Astrocyte (in vitro differentiated cells and primary cell): ENCODE measurements at places on chromosomes 1 and 21.

GRCh38 chr1:36650200-36651065 is 167.7 kb upstream of the CSF3R start:
- peak; percentile 4 for DNase-seq

- DNase-seq: no peak
Measured at GRCh38 chr1:212515329-212515760, 82.6 kb downstream of the NENF start.

DNA sequence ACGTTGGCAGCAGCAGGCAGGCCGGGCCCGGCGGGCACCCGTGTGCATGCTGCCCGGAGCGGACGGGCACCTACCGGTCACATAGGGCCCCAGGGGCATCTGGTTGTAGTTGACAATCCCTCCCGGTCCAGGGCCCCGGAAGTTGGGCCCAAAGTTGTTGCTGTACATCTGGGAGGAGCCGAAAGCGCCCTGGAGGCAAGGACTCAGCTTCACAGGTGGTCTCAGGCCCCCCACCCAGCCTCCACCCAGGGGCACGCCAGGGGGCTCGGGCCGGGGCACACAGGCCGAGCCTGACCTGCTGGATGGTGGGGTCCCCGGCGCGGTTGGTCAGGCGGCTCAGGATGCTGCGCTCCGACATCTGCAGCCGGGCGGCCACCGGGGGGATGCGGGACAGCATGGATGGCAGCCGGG is 60.6 kb downstream of the KCNAB2 start:
- no peak for DNase-seq

- no peak for DNase-seq
Measured at GRCh38 chr1:115283681-115284146, 54.3 kb downstream of the NGF start.

GRCh38 chr1:27886744-27887143 is 14.4 kb downstream of the THEMIS2 start:
- no peak for DNase-seq

GRCh38 chr1:155174324-155175280 is 953 bp downstream of the TRIM46 start:
- DNase-seq: no peak

DNA sequence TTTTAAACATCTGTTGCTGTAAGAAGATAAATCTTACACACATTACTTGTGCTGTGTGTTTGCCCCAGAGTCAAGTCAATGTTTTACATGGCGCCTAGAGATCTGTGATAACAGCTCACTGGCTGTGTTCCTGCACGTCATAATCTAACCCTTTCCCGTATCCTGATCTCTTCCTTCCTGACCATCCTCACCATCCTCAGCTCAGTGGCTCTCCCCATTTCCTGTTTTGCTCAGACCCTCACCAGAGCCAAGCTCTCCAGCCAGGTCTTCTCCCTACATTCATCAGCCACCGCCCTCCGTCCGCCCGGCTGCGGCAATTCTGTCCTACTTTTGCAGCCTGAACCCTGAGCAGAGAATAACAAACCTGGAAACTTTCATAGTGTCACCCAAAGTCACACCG is 824.7 kb downstream of the USP25 start:
- no peak for DNase-seq

GRCh38 chr1:193183019-193183627 is 3.3 kb downstream of the B3GALT2 start:
- DNase-seq: peak; percentile 20

DNA sequence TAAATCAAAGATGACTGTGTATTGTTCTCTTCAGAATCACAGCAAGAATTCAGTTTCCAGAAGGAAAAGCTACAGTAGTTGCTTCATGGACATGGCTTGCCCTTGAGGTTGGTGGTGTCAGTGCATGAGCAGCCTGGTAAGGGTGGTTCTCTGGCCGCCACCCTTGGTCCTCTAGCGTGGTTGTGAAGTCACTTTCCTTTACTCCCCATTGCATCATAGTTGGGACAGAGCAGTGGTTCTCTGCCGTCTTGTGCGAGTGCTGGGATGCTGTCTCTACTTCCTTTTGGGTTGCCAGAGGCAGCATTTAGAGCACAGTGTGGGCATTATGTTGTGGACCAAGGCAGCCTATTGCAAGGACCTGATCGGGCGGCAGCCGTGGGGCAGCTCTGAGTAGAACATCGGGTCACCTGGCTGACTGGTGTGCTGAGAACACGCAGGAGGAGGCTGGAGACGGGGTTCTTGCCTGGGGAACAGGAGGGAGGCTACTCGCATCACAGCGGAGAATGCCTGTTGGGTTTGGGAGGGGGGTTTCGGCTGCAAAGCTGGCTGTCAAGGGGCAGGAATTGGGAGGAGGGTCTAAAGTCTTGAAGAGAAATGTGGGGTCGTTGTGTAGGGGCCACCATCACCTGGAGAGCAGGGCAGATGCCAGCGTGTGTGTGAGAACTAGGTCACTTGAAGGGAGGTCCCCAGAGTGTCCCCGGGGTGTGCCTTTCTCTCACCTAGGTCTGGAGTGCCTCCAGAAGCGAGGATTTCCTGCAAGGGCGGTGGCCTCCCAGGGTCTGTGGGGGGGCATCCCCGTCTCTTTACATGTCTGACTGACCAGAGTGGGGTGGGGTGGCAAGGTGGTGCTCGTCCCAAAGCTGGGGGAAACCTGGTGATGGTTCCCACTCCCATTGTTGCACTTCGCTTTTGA is 6.3 kb downstream of the ARF1 start:
- DNase-seq: no peak

GRCh38 chr1:160251687-160252526 is 10.4 kb downstream of the DCAF8 start:
- peak; percentile 43 for DNase-seq

DNA sequence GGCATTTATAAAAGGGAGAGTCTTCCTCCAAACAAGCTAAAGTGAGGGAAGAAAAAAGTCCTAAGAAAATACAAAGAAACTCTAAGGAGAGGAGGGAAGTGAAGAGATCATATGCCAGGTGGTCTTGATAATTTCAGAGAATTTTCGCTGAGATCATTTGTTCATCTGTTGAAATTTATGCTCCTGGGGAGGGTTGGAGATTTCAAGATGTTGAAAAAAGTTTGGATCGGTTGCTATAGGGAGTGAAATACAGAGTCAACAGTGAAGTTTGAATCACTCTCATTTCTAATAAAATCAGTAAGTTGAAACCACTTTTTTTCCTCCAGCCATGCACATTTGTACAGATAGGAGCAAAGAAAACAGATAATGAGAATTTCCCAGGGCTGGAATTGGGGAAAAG is 299.1 kb upstream of the ADAMTS5 start:
- no peak for DNase-seq

DNA sequence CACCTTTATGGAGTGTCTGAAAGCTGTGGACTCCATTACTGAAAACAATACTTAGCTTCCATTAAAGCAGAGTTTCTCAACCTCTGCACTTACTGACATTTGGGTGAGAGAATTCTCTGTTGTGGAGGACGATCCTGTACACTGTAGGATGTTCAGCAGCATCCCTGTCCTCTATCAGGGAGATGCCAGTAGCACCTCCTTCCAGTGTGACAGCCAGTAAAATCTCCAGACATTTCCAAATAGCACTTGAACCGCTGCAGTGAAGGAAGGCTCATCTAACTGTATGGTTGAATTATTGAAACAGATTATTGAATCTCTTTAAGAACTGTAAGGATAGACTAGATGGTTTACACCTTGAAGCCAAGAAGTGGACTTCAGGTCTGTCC is 3.1 kb downstream of the PRDM2 start:
- no peak for DNase-seq

DNA sequence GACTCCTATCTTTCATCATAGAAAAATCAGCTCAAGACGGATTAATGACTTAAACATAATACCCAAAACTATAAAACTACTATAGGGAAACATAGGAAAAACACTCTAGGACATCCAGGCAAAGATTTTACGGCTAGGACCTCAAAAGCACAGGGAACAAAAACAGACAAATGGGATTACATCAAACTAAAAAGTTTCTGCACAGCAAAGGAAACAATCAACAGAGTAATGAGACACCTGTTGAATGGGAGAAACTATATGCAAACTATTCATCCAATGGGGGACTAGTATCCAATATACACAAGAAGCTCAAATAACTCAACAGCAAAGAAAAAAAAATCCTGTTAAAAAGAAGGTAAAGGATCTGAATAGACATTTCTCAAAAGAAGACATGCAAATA is 18.6 kb downstream of the NSL1 start:
- DNase-seq: no peak

GRCh38 chr1:23868557-23869016 is 497 bp upstream of the FUCA1 start:
- DNase-seq: no peak

DNA sequence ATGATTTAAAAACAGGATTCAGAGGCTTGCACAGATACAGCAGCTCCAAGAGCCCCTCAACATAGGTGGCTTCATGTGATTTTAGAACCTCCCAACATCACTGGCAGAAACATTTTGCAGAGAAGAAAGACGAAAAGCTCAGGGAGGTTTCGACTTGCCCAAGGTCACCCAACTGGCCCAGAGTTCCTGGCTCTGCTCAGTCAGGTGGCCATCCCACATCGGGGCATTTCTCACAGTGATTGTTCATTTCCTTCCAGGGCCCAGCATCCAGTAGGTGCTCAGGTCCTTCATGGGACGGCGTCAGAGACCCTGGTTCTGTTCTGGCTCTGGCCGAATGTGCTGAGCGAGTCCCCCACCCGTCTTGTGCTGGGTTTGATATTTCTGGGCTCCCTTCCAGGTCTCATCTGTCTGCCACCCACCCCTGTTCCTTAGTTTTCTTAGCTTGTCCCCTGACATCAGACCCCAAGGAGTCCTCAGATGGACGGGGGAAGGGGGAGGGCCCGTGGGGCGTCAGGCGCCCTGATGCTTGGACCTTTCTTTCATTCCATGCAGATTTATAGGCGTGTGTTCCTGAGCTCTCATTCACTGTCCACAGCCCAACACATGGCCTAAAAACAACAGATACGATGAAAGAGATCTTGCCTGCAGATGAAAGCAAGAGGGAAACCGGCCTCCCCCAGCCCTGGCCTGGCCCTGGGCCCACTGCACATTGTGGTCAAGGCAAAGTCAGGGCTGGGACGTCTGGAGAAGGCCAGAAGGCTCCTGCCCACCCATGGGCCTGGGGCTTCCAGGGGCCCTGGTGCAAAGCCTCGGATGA is 123.1 kb upstream of the ZBTB40 start:
- no peak for DNase-seq

DNA sequence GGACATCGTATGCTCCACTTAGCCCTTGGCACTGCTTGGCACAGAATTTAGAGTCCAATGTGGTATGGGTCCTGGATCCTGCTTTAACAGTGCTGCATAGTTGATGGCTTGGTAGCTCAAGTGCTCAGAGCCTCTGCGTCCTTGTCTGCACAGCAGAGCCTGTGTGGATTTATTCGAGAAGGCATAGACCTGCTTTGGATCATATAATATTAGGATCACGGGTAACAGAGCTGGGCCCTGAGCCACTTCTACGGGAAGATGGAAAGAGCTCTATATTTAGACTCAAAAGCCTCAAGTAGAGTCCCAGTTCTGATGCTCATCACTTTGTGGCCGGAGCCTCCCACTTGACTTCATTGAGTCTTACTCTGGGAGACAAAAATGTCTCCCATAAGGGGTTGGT is 164.4 kb upstream of the EDN2 start:
- no peak for DNase-seq

DNA sequence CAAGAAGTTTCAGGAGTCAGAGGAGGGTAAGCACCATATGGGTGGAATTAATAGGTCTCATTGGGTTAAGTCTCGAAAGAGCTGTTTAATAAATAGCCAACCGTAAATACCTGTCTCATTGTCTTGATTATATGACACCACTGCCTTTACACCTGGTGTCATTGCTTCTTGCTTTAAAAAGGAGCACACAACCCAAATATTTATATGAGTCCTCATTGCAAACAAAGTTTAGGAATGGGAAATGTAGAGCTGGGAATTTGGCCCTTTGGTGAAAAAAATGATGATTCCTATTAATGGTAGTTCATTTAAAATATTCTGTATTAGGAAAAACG is 2.1 kb downstream of the BACH1 start:
- DNase-seq: no peak

- DNase-seq: no peak
Measured at GRCh38 chr1:185573677-185574076, 160.5 kb upstream of the HMCN1 start.

DNA sequence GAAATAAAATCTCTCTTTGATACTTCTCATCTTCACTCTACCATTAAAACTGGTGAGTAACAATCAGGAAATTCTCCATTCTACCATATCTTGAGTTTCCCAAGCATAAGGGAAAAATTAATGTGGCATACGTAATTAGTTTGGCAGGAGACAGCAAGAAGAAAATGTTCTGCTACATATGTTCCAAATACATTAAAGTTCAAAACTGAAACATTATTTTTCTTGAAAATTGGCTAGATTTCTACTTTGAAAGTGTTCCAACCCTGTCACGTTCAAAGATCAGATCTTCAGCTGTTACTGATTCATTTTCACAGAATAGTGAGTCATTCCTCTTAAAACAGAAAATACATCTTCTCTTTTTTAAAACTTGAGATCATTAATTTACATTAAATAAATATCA is 48.5 kb downstream of the PIGK start:
- peak; percentile 64 for DNase-seq

DNA sequence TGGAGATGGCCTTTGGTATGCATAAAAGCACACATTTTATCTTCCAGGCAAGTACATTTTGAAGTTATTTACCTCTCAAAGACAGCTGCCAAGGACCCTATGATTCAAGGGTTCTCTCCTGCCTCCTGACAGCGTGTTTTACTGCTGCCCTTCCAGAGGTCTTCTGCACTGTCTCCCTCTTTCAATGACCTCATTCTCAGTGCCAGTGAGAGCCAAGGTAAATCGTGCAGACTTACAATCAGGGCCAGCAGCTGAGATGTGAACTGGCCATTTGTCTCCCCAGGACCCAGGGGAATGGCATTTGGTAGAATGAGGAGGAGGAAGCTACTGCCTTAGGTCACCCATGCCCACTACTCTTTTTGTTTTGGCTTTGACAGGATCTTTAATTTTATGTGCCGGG is 84.2 kb upstream of the FGGY start:
- no peak for DNase-seq

- DNase-seq: no peak
Measured at GRCh38 chr1:25971066-25971810, 26.6 kb downstream of the PAFAH2 start.

GRCh38 chr1:236520445-236521005 is 3.3 kb upstream of the LGALS8 start:
- no peak for DNase-seq

DNA sequence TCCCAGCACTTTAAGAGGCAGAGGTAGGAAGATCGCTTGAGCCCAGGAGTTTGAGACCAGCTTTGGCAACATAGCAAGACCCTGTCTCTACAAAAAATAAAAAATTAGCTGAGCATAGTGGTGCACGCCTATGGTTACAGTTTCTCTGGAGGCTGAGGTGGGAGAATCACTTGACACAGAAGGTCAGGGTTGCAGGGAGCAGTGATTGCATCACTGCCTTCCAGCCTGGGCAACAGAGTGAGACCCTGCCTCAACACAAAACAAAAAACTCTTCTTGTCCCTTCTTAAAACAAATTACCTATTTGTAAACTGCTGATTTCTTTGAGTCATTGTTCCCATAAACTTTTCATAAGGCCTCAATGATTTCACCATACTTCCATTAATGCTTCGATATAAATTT is 18.7 kb downstream of the PRKAA2 start:
- no peak for DNase-seq
